ENCODE measurements at places on chromosomes 2 and 18. TPM values are rescaled to one million over a fixed set of nuclear protein-coding genes. Genes with fewer than 3 reads are reported as not detected.

Gene NCKAP5
- total RNA-seq = not detected

Gene CXCR1
- total RNA-seq = not detected

GRCh38 chr18:54086863-54087262 is 137.6 kb downstream of the MBD2 start:
- no peak for DNase-seq

GRCh38 chr2:141020346-141020745 is 1110.5 kb downstream of the LRP1B start:
- no peak for DNase-seq

Measured in activated CD8-positive, alpha-beta T cell treated with anti-CD3 and anti-CD28 coated beads for 36 hours (primary cell).